ENCODE measurements at places on chromosomes 3 and 15. TPM values are rescaled to one million over a fixed set of nuclear protein-coding genes. Genes with fewer than 3 reads are reported as not detected.

TRPC1 gene
- 3.1 TPM for total RNA-seq

ZNF501 gene
- 4.2 TPM for total RNA-seq

TM4SF4 gene
- 0.09 TPM for total RNA-seq

DNA sequence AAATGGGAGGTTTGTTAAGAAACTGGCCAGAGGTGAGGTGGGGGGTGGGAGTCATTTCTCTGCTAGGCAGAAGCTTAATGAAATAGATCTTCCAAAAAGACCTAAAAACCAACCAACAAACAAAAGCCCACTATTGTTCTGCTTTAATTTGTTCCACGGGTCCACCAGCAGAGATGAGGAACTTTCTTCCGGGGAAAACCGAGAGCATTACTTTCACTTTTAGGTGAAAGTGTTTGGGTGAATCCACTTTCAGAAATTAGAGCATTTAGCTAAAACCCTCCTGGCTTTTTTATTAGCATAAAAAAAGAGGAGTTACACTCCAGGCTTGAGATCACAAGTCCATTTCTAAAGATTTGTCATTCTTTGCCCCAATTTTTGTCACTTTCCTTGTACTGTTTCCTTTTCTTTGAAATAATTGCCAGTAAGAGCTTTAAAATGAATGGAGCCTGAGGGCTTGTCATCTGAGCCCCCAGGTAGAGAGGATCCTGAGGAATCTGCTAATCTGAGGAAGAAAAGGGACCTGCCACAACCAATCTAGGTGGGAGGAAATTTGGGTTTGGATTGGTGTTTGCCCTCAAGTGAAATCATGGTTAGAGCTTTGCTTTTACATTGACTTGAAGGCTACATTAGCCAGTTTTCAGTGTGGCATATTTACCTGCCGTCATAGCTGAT lies 667.6 kb downstream of the NAALADL2 start:
- no peaks in the 10 kb centered on the region for H3K27me3 ChIP-seq
- H3K36me3 ChIP-seq: no peaks in the 10 kb centered on the region
- H3K4me1 ChIP-seq: peaks cover 3% of the 10 kb centered on the region
- no peak overlapping the region for H3K27ac ChIP-seq
- peak overlapping the region; percentile 33 for H3K4me3 ChIP-seq

C2CD4A gene
- 0.66 TPM for total RNA-seq

GP9 gene
- total RNA-seq: 0.14 TPM

DNA sequence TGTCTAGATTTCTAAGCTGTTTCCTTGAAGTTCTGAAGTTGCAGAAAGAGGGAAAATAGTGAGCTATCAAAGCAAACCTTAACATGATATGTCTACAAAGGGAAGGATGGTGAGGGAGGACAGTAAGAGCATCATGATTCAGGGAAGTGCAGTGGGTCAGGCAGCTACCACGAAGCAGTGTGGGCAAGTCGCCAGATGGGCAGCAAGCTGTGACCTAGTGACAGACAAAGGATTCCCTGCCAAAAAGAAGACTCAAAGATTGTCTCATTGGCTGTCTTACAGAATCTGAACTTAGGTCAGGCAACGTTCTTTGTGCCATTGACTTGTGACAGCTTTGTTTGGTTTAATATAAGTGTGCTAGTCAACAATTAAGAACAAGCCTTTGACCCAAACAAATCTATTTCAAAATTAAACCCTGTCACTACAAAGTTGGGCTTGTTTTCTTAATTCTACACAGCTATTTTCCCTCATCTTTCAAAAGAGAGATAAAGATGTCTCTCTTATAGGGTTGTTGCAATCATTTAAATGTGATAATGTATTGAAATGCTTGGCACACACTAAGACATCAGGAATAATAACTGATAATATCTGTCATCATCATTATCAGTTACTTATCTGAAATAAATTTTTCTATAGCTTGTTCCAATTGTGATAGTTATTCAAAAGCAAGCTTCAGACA lies 153.3 kb downstream of the ECT2 start:
- no peak for DNase-seq
- H3K4me1 ChIP-seq: no peaks in the 10 kb centered on the region
- H3K27ac ChIP-seq: no peak overlapping the region
- no peaks in the 10 kb centered on the region for H3K36me3 ChIP-seq
- no peak overlapping the region for H3K4me3 ChIP-seq

CMTM8 gene
- 4.1 TPM for total RNA-seq

DNA sequence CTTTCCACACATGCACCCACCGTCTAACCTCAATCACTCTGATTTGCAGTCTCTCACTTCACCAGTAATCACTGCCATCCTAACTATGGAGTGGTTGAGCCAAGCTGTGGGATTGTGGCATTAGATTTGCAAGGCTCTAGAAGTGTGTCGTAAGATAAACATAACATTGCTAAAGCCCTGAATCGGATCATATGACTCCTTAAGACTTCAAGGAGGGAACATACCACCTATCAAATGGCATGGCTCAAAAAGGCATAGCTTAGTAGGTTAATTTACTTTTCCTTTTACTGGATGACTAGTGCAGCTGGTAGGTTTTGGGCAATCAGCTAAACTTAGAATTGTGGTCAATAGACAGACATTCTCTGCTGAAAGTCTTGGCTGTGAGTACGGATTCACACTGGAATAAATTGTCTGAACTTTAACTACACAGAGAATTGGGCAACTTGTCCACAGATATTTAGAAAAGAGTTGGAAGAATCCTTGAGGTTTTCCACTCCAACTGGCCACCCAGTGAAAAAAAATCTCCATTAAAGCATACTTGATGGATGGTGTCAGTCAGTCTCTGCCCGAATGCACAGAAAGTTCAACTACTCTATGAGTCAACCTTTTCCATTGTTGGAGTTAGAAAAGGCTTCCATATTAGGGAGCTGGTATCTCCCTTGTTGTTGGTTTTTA lies 476.7 kb upstream of the CBLB start:
- no peaks in the 10 kb centered on the region for H3K27me3 ChIP-seq
- no peak overlapping the region for H3K4me3 ChIP-seq
- no peak overlapping the region for H3K27ac ChIP-seq
- H3K4me1 ChIP-seq: no peaks in the 10 kb centered on the region
- no peak for DNase-seq
- no peaks in the 10 kb centered on the region for H3K36me3 ChIP-seq

DNA sequence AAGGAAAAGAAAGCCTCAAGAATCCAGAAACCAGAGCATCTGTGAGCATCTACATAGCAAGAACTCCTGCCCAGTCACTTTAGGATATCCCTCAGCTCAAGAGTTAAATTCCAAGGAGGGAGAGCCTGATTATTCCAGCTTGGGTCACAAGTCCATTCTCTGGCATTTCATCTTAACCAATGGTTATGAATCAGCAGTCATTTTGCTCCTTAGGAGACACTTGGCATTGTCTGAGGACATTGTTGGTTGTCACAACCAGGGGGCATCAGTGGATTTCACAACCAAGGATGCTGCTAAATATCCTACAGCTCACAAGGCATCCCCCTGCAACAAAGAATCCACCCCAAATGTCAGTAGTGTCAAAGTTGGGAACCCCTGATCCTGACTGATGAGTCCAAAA lies 51.0 kb upstream of the LMCD1 start:
- no peak overlapping the region for H3K27ac ChIP-seq
- H3K27me3 ChIP-seq: no peaks in the 10 kb centered on the region
- no peak overlapping the region for H3K4me3 ChIP-seq
- DNase-seq: no peak

SLC22A13 gene
- 0.09 TPM for total RNA-seq

MITF gene
- total RNA-seq: 4.8 TPM

- H3K27me3 ChIP-seq: no peaks in the 10 kb centered on the region
- H3K27ac ChIP-seq: peak within 1 kb of the TSS; percentile 93
- H3K4me3 ChIP-seq: peak within 1 kb of the TSS; percentile 81
- no peaks in the 10 kb centered on the region for H3K36me3 ChIP-seq
- no peaks in the 10 kb centered on the region for H3K4me1 ChIP-seq
Measured at GRCh38 chr15:24954783-24955530, at the start of the genes SNRPN and SNURF. TSS of gene SNRPN (plus strand) at chr15:24954987. CDS start at chr15:24974454, 19,467 bp downstream. TSS of gene SNURF (plus strand) at chr15:24954987. CDS start at chr15:24955049, 62 bp downstream.

- no peak overlapping the region for H3K27ac ChIP-seq
- H3K4me1 ChIP-seq: no peaks in the 10 kb centered on the region
- no peaks in the 10 kb centered on the region for H3K36me3 ChIP-seq
- DNase-seq: no peak
- no peak overlapping the region for H3K4me3 ChIP-seq
- H3K27me3 ChIP-seq: no peaks in the 10 kb centered on the region
Measured at GRCh38 chr3:117454254-117454653, 744.7 kb downstream of the TUSC7 start.

TEX55 gene
- total RNA-seq: not detected

Data from thymus (tissue), 14 donors.